Inflammatory macrophage treated with lipopolysaccharide for 4 hours (primary cell): ENCODE measurements at places on chromosomes 1 and 21.

GRCh38 chr1:157233131-157233530, 94.9 kb upstream of the ETV3 start:
- DNase-seq: no peak

DNA sequence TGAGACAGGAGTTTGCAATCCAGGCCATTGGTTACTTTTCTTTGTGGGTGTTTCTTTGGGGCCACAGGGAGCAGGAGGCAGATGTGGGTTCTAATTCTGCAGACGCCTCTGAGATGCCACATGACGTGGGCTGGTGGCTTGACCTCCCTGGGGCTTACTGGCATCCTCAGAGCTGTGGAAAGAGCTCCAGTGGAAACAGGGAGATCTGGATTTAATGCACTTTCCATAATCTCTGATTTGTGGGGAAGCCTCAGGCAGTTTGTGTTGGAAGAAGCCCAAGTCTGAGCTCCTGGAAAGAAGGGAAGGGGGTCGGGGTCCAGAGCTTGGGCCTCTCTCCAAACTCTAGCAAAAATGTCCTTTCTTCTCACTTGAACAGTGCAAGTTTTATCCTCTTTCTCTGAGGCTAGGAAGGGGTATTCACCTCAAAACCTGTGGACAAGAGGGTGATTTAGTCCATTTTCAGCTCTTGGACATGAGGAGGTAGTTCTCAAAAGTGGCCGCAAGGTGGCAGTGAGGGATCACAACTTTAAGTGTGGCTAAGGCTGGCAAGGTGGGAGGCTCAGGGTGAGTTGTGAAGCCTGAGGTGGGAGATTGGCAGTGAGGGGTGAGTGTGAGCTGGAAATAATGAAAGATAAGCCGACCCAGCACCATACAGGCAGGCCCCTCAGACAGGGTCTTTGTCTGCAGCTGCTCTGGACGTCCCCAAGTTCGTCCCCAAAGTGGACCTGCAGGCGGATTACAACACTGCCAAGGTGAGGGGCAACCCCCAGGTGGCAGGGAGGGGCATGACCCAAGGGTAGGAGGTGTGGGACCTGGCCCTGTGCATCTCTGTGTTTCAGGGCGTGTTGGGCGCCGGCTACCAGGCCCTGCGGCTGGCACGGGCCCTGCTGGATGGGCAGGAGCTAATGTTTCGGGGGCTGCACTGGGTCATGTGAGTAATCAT, 9.2 kb downstream of the IKBKE start:
- DNase-seq: peak; percentile 64

GRCh38 chr1:46183079-46183847, 7.0 kb upstream of the P3R3URF start:
- peak; percentile 58 for DNase-seq

GRCh38 chr21:33976082-33977016, 60.7 kb upstream of the ATP5PO start:
- peak; percentile 90 for DNase-seq

GRCh38 chr1:942411-942821, 16.6 kb downstream of the NOC2L start:
- DNase-seq: no peak
